ENCODE measurements at places on chromosomes 12 and 14.

GRCh38 chr12:91094032-91094662 is 17.1 kb downstream of the LUM start:
- DNase-seq = no peak
- no peaks in the 10 kb centered on the region for H3K4me1 ChIP-seq
- H3K4me3 ChIP-seq = no peak overlapping the region
- H3K27me3 ChIP-seq = peaks cover 2% of the 10 kb centered on the region
- peaks cover 8% of the 10 kb centered on the region for H3K36me3 ChIP-seq

DNA sequence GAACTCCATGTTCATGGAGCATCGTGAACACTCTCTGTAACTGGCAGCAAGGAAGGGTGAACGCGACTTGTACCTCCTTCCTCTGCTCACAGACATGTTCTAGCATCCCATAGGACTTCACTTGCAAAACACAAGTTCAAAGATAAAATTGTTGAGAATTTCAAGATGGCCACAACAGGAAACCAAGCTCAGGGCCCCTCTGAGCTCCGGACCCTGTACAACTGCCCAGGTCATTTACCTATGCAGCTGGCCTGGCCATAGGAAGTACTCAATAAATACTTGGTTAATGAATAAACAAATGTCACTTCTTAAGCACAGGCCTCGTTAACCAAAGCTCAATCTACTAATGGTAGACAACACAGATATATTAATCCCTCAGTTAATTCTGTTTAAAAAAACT is 11.7 kb upstream of the PPP4R4 start:
- H3K27ac ChIP-seq = no peak overlapping the region
- H3K4me3 ChIP-seq = no peak overlapping the region
- peaks cover 4% of the 10 kb centered on the region for H3K27me3 ChIP-seq
- no peaks in the 10 kb centered on the region for H3K36me3 ChIP-seq
- no peak for DNase-seq

GRCh38 chr12:26195250-26195640 is at the start of gene SSPN:
Gene SSPN, plus strand, starts transcription at chr12:26195573. Its CDS starts 100 bp downstream, at chr12:26195673.
- no peak within 1 kb of the TSS for H3K27ac ChIP-seq
- DNase-seq = peak; percentile 49
- H3K4me3 ChIP-seq = peak within 1 kb of the TSS; percentile 92
- H3K27me3 ChIP-seq = peaks cover 5% of the 10 kb centered on the region
- H3K4me1 ChIP-seq = peaks cover 2% of the 10 kb centered on the region

DNA sequence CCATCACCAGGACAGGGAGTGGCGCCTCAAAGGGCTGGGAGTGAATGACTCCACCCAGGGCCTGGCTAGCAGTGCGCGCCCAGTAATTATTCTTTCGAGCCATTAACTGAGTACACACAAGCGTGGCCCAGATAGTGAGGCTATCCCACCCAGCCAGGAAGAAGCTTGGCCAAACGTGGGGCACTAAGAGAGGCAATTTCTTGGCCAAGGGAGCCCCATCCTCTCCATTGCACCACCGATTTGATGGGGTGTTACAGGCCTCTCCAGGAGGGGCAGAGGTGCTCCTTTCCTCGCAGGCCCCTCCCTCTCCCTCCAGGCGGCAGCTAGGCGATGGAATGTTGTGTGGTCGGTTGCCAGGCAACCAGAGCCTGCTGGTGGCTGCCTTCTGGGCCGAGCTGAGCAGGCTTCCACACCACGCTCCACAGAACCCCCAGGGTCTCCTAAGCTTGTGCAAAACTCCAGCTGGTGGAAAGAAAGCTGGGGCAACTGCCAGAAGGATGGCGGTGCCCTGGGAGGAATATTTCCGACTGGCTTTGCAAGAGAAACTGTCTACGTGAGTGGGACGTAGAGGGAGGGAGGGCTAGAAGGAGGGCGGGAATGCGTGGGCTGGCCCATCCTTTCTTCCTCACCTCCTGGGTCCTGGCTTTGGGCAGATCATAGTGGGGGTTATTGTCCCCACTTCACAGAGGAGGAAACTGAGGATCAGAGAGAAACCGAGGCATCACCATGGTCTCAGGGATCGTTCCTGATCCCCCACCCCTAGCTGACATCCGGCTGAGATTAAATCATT is at the start of gene CFAP73:
CFAP73 (plus strand) TSS at position 364 of the 790 bp plus-strand sequence; CDS start at position 498, 134 bp downstream.
- H3K27me3 ChIP-seq = peaks cover 16% of the 10 kb centered on the region
- H3K4me1 ChIP-seq = peaks cover 6% of the 10 kb centered on the region
- peak; percentile 79 for DNase-seq
- peak within 1 kb of the TSS; percentile 70 for H3K27ac ChIP-seq

DNA sequence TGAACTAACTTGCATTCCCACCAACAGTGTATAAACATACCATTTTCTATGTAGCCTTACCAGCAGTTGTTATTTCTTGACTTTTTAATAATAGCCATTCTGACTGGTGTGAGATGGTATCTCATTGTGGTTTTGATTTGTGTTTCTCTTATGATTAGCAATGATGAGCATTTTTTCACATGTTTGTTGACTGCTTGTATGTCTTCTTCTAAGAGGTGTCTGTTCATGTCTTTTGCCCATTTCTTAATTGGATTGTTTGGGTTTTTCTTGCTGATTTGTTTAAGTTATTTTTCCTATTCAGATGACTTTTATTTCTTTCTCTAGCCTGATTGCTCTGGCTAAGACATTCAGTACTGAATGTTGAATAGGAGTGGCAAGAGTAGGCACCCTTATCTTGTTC is 230.3 kb downstream of the DAD1 start:
- DNase-seq = no peak
- H3K27me3 ChIP-seq = no peaks in the 10 kb centered on the region

GRCh38 chr12:4240161-4240783 is 33.3 kb upstream of the CCND2 start:
- no peaks in the 10 kb centered on the region for H3K4me1 ChIP-seq
- H3K27me3 ChIP-seq = peaks cover 6% of the 10 kb centered on the region
- no peak overlapping the region for H3K27ac ChIP-seq
- no peaks in the 10 kb centered on the region for H3K36me3 ChIP-seq
- no peak for DNase-seq

GRCh38 chr12:78183824-78184223 is 353.1 kb downstream of the NAV3 start:
- peaks cover 7% of the 10 kb centered on the region for H3K4me1 ChIP-seq
- H3K36me3 ChIP-seq = no peaks in the 10 kb centered on the region
- H3K27ac ChIP-seq = peak overlapping the region; percentile 72
- H3K27me3 ChIP-seq = peaks cover 2% of the 10 kb centered on the region
- no peak for DNase-seq
- no peak overlapping the region for H3K4me3 ChIP-seq

GRCh38 chr14:81170829-81171195 is 49.9 kb downstream of the GTF2A1 start:
- H3K36me3 ChIP-seq = no peaks in the 10 kb centered on the region
- peaks cover 2% of the 10 kb centered on the region for H3K27me3 ChIP-seq
- H3K4me3 ChIP-seq = peak overlapping the region; percentile 92
- peaks cover 10% of the 10 kb centered on the region for H3K4me1 ChIP-seq
- H3K27ac ChIP-seq = peak overlapping the region; percentile 76

DNA sequence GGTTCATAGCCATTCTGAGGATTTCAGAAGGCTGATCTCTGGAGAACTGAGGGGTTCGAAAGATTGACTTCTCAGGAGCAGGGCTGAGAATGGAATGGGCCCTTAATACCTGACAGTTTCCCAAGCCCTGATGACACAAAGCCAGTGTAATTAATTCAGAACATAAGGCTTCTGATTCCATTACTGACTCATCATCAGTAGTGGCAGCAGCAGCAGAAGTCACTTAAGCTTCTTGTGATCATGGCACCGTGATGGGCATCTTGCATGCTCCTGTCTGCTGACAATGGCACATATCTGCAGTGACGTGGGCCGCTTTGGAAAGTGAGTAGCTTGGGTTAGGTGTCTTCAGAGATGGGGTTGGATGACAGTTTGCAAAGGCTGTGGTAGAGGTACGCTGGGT is 38.2 kb upstream of the GSG1 start:
- no peak overlapping the region for H3K27ac ChIP-seq
- peaks cover 3% of the 10 kb centered on the region for H3K27me3 ChIP-seq
- H3K4me3 ChIP-seq = no peak overlapping the region
- peaks cover 41% of the 10 kb centered on the region for H3K4me1 ChIP-seq

DNA sequence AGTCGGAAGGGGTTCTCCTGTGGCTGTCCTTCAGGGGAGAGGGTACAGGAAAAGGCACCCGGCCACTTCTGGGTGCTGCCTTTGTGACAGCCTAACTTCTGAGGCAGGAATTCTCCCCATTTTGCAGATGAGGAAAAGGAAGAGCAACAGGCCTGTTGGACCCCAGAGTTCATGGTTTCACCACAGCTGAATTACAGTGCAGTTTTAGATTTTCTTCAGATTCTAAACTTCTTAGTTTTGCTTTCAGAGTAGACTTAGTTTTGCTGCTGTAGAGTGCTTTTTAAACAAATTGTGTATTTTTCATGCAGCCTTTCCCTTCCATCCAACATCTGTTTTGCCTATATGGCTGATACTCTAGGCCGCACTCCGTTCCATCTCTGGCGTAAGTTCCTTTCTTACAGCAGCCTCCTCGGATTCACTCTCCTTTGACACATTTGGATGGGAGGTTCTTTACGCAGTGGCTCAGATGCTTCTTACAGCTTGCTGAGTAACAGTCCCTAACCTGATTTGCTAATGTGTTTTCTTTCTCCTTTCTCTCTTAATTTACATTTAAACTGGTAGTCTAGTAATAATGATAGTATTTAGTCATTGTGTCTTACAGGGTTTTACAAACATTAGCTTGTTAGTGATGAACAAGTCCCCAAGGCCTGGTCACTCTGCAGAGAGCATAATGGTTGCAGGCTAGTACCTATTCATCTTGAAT is 7.8 kb downstream of the TRAF3 start:
- peaks cover 6% of the 10 kb centered on the region for H3K27me3 ChIP-seq
- H3K4me3 ChIP-seq = no peak overlapping the region
- no peaks in the 10 kb centered on the region for H3K4me1 ChIP-seq
- H3K36me3 ChIP-seq = no peaks in the 10 kb centered on the region

DNA sequence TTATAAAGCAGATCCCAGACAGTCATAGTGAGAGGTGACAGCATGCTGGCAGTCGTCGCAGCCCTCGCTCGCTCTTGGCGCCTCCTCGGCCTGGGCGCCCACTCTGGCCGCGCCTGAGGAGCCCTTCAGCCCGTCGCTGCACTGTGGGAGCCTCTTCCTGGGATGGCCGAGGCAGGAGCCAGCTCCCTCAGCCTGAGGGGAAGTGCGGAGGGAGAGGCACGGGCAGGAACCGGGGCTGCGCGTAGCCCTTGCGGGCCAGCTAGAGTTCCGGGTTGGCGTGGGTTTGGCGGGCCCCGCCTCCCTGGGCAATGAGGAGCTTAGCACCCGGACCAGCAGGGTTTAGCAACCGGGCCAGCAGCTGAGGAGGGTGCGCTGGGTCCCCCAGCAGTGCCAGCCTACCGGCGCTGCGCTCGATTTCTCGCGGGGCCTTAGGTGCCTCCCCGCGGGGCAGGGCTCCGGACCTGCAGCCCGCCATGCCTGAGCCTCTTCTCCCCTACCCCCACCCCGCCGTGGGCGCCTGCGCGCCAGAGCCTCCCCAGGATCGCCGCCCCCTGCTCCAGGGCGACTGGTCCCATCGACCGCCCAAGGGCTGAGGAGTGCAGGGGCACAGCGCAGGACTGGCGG is 451.2 kb upstream of the DCN start:
- H3K27ac ChIP-seq = no peak overlapping the region
- peaks cover 4% of the 10 kb centered on the region for H3K27me3 ChIP-seq
- H3K4me1 ChIP-seq = no peaks in the 10 kb centered on the region
- H3K36me3 ChIP-seq = no peaks in the 10 kb centered on the region

GRCh38 chr12:116222358-116222757 is 55.1 kb downstream of the MED13L start:
- no peaks in the 10 kb centered on the region for H3K4me1 ChIP-seq
- H3K4me3 ChIP-seq = no peak overlapping the region
- no peaks in the 10 kb centered on the region for H3K27me3 ChIP-seq
- H3K36me3 ChIP-seq = no peaks in the 10 kb centered on the region
- no peak for DNase-seq
- H3K27ac ChIP-seq = no peak overlapping the region

DNA sequence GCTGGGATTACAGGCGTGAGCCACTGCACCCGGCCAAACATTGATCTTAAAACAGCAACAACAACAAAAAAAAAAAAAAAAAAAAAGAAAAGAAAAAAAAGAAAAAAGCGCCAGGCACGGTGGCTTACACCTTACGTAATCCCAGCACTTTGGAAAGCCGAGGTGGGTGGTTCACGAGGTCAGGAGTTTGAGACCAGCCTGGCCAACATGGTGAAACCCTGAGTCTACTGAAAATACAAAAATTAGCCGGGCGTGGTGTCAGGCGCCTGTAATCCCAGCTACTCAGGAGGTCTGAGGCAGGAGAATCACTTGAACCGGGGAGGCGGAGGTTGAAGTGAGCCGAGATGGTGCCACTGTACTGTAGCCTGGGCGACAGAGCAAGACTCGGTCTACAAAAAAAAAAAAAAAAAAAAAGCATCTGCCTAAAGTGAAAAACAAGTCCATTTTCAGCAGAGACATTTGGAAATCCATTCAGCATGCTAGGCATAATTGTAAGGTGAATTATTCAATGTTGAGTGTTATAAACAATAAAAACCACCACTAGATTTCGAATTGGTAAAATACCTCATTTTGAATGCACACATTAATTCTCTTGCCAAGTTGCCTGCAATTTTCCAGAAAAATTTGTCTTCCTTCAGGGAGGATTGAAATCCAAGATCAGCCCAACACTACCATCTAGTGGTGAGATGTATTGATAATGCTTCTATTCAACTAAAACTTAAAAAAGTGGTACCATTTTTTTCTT is 8.0 kb upstream of the CERS5 start:
- peaks cover 5% of the 10 kb centered on the region for H3K27me3 ChIP-seq
- H3K4me1 ChIP-seq = peaks cover 12% of the 10 kb centered on the region
- H3K36me3 ChIP-seq = no peaks in the 10 kb centered on the region
- no peak overlapping the region for H3K27ac ChIP-seq
- DNase-seq = peak; percentile 41

GRCh38 chr12:5809586-5809985 is 135.5 kb downstream of the ANO2 start:
- no peak overlapping the region for H3K27ac ChIP-seq
- DNase-seq = no peak
- no peaks in the 10 kb centered on the region for H3K4me1 ChIP-seq
- H3K4me3 ChIP-seq = no peak overlapping the region
- no peaks in the 10 kb centered on the region for H3K27me3 ChIP-seq
- no peaks in the 10 kb centered on the region for H3K36me3 ChIP-seq

- H3K36me3 ChIP-seq = peaks cover 6% of the 10 kb centered on the region
- H3K27ac ChIP-seq = no peak overlapping the region
- peaks cover 26% of the 10 kb centered on the region for H3K4me1 ChIP-seq
- no peaks in the 10 kb centered on the region for H3K27me3 ChIP-seq
- H3K4me3 ChIP-seq = no peak overlapping the region
These were observed 5.4 kb downstream of the SOS2 start for GRCh38 chr14:50225974-50226297.

DNA sequence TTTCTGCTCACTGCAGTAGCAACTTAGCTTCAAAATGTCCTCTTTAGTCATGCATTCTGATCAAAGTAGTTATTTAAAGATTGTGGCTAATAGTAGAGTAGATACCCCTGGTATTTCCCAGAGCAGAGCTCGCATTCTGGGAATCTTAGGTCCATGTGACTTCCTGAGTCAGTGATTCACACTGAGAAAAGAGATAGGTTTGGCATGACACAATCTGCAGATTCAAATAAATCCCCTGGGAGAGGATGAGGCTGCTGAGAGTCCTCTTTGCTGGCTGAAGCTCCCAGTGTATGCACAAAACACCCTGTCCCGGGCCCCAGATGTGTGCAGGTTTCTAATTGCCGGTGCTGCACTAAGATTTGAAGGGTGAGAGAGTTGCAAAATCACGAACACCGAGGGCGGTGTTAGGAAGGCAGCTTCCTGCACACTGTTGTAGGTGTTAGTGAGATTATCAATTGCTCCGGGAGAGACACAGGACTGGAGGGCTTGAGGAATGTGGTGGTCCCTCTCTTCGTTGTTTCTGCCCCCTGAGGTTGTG is 233.2 kb downstream of the NRXN3 start:
- H3K4me3 ChIP-seq = no peak overlapping the region
- no peaks in the 10 kb centered on the region for H3K4me1 ChIP-seq
- no peaks in the 10 kb centered on the region for H3K36me3 ChIP-seq
- H3K27ac ChIP-seq = no peak overlapping the region
